ENCODE measurements at places on chromosomes 7 and 10.

DNA sequence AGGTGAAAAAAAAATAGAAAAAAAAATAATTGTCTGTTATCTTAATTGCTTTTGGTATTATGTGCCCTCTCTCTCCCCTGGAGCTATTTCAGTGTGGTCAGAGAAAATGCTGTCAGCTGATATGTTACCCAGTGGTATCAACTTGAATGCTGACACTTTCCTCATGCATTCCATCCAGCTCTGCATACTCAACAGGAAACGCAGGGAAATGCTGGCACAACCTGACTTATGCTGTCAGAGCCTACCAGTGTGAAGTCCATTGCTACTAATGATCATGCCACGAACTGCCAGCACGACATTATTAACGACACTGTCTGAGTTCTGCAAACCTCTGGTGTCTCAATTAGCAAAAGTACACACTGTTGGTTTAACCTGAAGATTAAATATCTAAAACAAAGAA is 182.8 kb downstream of the ZWINT start:
- no peak for DNase-seq

- peak; percentile 86 for DNase-seq
These were observed 58.1 kb downstream of the PRTFDC1 start for GRCh38 chr10:24894309-24894708.

DNA sequence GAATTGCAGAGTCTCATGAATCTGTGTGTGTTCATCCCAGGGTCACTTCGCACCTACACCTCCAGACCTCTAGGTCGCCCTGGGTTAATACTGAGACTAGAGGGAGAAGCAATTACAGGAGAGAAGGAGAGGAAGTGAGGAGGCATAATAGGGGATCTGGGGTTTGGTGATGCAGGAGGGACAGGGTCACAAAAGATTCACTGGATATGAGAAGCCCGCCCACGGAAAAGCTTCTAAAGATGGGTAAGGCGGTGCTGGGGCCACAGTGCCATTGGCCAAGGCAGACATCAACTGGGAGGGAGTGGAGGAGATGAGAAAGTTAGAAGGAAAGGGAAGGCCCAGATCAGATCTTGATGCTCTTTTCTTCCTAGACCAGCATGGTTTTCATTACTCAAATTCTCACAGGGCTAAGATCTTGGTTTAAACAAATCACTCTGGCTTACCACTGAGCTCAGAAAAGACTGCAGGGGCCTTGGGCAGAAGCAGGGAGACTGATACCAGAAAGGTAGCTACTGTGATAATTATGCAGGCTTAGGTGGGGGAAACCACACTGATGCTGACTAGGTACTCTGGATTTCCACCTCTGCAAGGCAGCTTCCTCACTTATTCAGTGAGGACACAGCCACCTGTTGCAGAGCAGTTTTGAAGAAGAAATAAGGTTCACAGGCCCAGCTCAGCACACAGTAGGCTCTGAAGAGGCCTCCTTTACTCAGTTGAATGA is 17.4 kb upstream of the ZNF273 start:
- no peak for DNase-seq

GRCh38 chr10:125679436-125679835 is 3.5 kb downstream of the TEX36 start:
- no peak for DNase-seq

DNA sequence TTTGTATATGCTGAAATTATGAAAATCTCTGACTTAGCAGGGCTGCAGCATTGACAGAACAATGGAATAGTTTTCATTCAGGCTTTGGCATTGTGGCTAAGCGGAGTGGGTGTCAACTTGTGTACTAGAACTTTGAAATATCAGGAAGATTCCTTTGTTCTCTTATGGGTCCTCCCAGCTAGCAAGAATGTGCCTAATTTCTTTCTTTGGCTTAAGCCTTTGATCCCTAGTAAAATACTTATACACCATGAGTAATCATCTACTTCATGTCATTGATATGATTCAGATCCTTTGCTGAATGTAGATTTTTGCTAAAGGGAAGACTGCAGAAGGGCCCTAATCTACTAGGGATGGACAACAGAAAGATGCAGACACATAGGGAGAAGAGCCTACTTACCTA is 6.2 kb downstream of the AVL9 start:
- DNase-seq, result peak; percentile 75

GRCh38 chr7:127865466-127865865 is 165.8 kb downstream of the LRRC4 start:
- peak; percentile 88 for DNase-seq

DNA sequence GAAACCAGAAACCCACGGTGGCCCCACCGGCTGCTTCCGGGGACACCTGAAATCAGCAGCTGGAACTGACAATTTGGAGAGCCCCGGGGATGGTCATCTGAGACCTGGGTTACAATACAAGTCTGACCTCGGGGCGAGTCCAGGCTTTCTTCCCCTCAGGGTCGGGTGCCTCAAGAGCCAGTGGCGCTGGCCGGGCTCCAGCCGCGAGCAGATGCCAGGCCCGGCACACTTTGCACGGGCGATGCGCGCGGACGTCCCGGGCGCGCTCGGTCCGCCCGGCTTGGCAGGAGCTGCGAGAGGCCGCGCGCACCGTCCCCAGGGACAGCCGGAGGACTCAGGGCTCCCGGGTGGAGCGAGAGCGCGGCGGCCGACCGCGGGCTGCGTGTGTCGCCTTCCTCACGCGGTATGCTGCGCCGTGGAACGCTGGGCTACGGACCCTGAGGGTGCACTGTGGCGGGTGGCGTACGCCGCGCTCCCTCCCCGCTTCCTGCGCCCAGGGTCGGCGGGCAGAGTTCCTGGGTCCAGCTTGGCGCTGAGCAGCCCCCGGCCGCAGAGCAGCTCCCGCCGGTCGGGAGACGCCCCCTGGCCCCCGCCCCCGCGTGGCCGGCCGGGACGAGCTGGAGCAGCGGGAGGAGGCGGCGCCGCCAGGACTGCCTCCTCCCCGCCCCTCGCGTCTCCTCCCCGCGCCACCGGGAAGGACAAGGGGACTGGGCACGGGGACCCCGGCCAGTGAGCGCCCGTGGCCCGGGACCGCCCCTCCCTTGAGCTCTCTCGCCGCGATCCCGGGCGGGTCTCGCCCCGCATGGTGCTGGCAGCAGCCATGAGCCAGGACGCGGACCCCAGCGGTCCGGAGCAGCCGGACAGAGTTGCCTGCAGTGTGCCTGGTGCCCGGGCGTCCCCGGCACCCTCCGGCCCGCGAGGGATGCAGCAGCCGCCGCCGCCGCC is at the start of gene RBM20:
Gene RBM20 (plus strand): TSS at position 684 of the 945 bp plus-strand sequence. CDS start 119 bp downstream, at position 803.
- no peak for DNase-seq
